ENCODE measurements at places on chromosomes 6 and 20.

DNA sequence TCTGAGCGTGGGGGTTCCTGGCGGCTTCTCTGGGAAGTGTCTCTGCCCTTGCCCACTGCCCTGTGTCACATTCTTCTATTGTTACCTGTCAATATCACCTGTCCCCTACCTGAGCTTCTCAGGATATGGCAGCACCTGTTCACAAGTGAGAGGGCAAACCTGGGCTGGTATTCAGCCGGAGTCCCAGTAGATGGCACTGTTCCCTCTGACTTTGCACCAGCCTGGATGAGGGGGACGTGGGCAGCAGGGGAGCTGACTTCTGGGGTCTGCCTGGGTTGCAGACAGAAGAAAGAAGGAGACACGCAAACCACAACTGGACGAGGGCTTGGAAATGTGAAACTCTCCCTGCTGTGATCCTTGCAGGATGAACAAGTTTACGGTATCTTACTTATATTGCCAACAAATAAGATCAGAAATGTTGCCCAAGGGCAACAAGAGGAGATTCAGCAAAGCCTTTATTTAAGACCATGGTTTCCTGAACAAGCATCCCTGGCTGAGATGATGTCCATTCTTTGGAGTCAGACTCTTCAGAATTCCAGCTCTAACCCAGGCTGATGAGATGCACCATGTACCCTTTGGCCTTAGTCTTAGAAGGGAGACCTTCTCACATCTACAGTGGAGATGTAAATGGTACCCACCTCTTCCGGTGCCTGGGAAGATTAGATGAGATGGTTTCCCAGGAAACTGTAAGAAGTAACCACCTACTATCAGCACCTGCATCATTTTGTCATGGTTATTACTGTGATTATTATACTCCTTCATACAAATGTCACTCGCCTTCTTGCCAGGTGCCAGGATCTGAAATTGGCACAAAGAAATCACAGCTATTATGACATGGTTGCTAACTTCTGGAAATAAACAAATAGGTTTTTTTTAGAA, 400.0 kb upstream of the CDH4 start:
- no peak for DNase-seq

DNA sequence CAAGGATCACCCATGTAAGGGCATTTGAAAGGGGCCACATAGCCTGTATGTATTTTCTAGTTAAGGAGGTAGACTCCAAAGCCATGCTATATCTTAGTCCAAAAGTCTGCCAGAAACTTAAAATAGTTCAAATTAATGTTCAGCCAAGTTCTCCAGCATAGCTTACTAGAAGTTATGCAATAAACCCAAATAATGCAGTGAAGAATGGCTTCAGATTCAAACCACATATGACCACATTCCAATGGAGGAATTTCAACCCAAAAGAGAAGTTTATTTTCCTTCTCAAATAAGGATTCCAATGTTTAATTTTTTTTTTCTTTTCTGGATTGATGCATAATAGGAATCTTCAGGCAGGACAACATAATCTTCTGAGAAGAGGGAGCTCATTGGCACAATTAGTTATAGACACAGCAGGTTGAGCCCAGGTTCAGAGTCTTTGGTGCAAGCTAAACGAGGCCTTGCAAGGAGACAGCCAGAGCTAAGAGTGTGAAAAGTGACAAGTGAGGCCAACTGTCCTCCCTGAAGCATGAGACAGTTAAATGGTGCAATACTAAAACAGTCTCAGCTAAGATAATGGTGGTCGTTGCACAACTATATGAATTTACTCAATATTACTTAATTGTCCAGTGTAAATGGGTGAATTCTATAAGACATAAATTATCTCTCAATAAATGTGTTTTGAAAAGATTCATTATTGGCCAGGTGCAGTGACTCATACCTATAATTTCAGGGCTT, 598.8 kb upstream of the CDH4 start:
- DNase-seq: no peak

DNA sequence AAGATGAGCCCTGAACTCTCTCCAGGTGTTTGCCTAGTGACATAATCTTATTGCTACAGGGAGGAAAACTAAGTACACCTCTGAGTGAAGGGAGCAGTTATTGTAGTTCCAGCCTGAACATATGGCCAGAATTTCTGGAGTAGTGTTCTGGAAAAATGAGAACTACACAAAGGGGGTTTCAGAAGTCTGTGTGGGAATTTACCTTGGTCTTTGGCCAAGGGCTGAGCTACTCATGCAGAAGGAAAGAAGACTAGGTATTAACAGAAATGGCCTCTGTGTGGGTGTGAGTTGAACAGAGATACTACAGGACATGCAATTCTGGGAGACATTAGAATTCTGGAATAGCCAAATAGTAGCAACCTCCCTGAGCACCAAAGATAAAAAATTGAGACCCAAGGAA, 1009.7 kb upstream of the GJE1 start:
- no peak for DNase-seq

DNA sequence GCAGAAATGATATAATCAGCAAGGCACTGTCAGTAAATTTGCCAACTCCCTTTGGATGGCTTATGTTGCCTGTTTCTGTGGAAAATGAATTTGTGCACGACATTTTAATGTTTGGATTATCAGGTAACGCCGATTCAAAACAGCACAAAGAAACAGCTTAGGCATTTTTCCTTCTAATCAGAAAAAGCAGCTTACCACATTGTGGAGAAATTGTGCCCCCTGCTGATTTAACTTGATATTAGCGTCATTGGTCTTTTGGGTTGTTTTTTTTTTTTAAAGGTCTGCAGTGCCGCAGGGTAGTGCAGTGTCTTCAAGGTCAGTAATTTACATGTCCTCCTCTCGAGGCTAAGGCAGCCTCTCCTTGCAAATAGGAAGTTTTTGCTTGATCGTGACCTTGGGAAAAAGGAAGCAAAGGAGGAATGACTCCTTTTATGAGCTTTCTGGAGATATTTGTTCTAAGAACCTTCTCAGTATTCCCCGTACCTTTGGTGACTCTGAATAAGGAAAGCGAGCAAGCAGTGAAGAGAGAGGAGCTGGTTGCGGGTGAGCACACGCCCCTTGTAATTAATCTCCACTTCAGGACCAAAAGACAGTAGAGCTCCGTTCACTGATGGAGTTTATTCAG, 79.1 kb downstream of the ELOVL4 start:
- DNase-seq: no peak

GRCh38 chr6:166736634-166737033, 109.6 kb upstream of the RPS6KA2 start:
- no peak for DNase-seq

GRCh38 chr6:138498629-138499302, 528 bp downstream of the NHSL1 start:
- no peak for DNase-seq

- peak; percentile 32 for DNase-seq
Observed at GRCh38 chr6:122610690-122611455, 668 bp downstream of the PKIB start.

DNA sequence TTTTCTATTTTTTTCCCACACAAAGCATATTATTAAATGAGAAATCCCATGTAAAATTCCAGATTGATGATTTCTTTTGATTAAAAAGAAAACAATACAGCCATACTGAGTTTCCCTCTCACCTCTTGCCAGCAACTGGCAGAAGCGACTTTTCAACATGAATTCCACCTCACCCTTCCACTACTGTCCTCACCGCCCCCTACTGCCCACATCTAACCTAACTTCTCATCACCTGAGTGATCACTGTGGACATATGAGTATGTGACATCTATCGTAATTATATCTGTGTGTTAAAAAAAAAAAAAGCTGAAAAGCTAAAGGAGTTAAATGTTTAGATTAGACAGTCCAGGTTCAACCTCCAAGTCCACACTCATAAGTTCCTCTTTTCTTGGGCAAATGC, 528.6 kb downstream of the PRKN start:
- no peak for DNase-seq

GRCh38 chr20:2289475-2289874, 6.3 kb upstream of the TGM3 start:
- DNase-seq: no peak

GRCh38 chr20:5652626-5653553, 97.3 kb upstream of the SHLD1 start:
- DNase-seq: no peak

DNA sequence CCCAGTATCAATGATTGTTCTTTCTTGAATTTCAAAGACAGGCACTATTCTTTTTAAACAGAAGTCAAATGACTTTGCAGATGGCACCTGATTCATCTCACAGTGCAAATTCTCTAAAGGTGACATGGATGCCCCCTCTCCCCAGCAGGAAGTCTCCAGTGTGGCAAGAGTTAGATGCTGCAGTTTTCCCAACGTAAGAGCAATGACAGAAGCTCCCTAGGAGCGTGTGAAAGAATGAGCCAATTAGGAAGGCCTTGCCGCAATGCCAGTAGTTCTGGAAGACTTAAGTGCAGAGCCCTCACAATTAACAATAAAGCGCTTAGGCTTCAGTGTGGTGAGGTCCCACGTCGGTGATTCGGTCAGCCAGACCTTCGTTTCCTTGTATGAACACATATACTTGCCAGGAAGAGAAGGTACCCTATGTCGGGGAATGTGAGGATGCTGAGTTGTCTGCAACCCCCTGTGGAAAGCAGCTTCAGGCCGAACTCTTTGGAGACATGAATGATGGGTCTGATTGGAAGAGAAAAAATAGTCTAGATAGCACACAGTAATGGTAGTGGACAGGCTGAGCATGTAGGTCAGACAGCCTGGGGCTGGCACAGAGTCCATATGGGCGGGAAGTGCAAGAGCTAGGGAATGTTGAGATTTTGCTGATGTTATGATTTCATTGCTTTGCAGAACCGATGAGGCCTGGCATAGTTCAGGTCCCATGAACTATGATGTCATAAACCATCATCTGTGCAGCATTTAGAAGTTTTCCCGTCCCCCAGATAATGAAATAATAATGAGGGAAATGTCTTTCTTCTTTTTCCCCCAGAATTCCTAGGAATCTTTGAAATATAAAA, 132.6 kb downstream of the PHACTR1 start:
- no peak for DNase-seq

DNA sequence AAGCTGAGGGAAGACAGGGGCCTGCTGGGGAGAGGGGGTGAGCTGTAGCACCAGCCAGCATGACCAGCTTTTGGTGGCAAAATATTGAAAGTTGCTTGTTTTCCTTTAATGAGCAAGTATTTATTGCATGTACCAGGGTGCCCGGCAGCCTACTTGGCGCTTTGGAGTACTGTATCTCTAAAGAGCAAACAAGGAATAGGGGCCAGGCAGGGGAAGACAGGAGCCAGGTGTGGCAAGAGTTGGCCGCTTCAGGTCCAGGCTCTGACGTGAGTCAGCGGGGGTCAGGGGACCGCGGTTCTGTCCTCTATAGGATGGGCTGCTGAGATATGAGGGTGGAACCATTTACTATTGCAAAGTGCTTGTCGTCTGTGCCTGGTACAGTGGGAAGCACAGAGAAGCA, 63.1 kb downstream of the PSMG4 start:
- DNase-seq: no peak

DNA sequence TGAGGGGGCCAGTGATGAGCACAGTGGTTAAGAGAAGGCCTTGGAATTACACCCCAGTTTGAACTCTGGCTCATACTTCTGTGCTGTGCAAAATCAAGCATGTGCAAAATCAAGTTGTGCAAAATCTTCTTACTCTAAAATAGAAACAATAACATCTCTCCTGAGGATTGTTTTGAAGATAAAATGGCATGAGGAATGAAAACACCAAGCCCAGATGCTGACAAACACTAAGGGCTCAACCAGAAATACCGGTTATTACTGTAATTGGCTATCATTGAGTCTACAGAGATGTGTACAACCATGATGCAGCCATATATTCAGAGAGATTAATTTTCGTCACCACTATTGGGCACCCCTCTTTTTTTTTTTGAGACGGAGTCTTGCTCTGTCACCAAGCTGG, 5.9 kb upstream of the BCAS1 start:
- no peak for DNase-seq

- DNase-seq: no peak
Observed at GRCh38 chr20:25989196-25989595, 292.5 kb upstream of the ZNF337 start.

DNA sequence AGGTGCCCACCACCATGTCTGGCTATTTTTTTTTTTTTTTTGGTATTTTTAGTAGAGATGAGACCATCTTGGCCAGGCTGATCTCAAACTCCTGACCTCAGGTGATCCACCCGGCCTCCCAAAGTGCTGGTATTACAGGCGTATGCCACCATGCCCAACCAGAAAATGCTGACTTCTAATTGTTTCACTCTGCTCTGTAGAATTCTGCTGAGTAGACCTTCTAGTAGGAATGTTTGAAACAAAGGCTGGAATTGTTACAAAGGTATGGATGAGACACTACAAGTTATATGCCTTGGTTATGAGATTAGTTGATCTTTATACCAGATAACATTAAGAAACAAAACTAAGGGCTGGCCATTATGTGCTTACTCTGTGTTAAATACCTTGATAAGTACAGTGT, 44.8 kb downstream of the MEP1A start:
- DNase-seq: no peak

- DNase-seq: no peak
Observed at GRCh38 chr6:138028893-138029292, 78.3 kb downstream of the PERP start.

DNA sequence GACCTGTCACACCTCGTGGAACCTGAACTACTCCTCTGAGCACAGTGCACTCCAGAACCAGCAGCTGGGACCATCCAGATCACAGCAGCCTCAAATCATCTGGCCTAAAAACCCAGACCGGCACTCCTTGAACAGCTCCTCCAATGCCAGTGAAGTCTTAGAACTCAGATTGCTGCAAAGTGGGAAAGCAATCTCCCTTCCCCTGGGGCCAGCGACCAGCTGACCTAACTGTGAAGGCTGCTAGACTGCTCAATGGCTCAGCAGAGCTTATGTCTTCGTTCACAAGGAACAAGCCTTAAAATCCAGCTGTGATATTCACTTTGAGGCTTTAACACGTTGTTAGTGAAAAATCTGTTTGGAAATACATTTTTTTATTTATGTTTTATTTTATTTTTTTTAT, 243.2 kb downstream of the ANKRD60 start:
- no peak for DNase-seq

DNA sequence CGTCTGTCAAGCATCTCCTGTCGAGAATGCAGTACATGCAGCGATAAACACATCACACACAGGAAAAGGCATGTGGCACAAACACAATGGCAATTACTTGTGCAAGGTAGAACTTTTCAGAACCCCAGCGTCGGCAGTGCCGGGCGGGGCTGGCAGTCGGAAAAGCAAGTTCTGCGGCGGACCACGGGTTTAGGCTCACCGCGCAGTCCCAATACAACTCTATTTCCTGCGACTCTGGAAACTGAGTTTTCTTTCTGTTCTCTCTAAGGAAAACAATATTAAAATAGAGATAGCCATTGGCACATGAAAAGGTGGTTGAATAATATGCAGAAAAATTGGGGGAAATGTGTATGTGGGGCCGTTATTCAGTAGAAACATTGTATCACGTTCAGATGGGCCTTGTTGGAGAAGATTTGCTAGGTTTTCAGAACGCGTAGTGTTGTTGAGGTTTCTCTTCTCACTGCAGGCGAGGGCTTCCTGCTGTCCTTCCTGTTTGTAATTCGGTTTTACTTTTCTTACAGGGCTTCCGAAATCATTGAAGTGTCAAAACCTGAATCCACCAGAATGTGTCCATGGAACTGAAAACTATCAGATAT, 369.5 kb downstream of the THBS2 start:
- DNase-seq: no peak

GRCh38 chr6:101080597-101080996, 199.5 kb upstream of the ASCC3 start:
- DNase-seq: no peak

- no peak for DNase-seq
Observed at GRCh38 chr20:44810061-44810390, 320 bp downstream of the RIMS4 start.

- DNase-seq: no peak
Observed at GRCh38 chr6:150069706-150070105, 785 bp upstream of the ULBP3 start.
